Upper lobe of right lung (tissue), 1 donor: ENCODE measurements at places on chromosomes 1 and 21.

- DNase-seq = no peak
Measured at GRCh38 chr1:171160211-171160610, 24.9 kb upstream of the FMO2 start.

DNA sequence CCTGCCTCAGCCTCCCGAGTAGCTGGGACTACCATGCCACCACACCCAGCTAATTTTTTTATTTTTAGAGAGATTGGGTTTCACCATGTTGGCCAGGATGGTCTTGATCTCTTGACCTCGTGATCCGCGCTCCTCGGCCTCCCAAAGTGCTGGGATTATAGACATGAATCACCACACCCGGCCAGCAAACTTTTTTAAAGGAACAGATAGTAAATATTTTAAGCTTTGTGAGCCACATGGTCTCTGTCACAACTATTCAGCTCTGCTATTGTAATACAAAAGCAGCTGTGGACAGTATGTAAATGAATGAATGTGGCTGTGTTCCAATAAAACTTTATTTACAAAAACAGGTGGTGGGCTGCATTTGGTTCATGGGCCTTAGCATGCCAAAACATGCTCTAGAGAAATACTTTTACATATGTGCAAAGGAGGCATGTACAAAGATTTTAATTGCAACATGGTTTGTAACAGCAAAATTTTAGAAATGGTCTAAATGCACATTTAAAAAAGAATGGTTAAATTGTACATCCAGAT lies 47.0 kb downstream of the CDCP2 start:
- DNase-seq = no peak

DNA sequence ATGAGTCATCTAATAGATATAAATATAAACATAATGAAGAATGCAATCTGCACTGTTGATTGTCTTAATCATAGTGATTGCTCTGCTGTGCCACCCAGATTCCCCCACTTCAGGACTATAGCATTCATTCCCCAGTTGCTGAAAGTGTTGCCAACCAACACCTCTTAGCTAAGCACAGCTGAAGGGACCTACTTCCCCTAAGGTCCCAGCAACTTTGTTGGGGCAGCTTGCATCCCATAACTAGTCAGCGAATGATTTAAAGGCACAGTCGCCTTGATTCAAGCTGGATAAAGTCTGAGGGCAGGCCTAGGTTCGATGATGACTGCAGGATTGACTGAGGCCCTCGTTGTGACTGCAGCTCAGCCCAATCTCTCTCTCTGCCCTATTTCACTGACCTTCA lies 14.3 kb upstream of the RGS1 start:
- no peak for DNase-seq

GRCh38 chr1:225400968-225401367 lies 26.9 kb downstream of the LBR start:
- DNase-seq = no peak

GRCh38 chr1:4856396-4856795 lies 202.0 kb downstream of the AJAP1 start:
- no peak for DNase-seq

DNA sequence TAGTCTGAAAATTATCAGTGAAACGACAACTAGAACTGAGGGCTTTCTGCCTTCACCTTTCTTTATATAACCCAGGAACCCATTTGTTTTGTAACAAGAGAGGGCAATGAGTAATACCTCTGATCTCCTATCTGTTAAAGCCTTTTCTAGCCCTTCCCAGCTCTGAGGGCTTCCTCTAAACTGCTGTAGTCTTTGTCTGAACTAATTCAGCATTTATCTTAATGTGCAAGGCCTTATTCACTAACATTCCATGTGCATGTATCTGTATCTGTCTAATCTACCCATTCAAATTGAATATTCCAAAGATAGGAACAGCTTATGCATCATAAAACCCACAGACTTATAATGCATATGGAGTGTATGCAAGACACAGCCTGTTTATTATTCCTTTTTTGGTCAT lies 167.1 kb downstream of the LYPLAL1 start:
- no peak for DNase-seq

GRCh38 chr1:245798349-245798711 lies 643.5 kb downstream of the KIF26B start:
- no peak for DNase-seq

- no peak for DNase-seq
Measured at GRCh38 chr1:151284013-151284577, 2.0 kb downstream of the ZNF687 start.

- DNase-seq = no peak
Measured at GRCh38 chr1:39656391-39656790, 15.5 kb downstream of the NT5C1A start.

- DNase-seq = no peak
Measured at GRCh38 chr1:215992620-215993019, 425.5 kb downstream of the KCTD3 start.

GRCh38 chr1:54227091-54227602 lies 27.2 kb downstream of the MRPL37 start:
- no peak for DNase-seq

DNA sequence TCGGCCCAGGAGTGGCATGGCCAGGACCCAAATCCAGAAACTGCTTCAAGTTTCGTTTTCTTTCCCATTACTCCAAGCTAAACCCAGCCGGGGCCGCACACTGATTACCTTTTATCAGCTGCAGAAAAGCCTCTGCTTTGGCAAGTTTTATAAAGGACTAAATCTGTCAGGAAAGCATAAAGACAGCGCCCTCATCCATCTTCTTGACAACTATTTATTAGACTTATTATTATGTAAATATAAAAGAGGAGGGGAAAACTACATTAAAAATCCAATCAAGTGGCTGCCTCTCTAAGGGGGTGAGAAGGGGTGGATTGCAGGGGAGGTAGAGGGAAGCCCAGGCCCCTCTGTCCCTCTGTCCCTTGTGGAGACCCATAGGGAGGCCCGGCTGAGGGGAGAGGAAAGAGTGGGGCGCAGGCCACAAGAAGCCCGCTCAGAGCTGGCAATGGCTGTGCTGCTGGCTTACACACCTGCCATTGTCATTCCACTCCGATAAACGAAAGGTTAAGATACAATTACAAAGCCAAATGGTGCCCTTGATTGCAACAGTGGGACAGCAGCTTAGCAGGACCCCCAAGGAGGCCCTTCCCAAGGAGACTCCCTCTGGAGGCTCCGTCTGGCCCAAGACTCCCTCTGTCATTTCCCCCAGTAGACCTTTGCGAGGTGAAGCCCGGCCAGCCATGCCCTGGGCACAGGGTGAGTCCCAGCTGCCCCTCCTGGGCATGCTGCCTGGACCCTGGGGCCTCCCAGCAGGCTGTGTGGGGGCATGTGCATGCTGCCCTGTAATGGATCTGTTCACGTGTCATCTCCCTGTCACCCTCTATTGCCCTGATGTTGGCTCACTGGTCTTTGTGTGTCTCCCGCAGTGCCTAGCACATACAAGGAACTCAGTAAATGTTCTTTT lies 45.4 kb downstream of the KCND3 start:
- peak; percentile 57 for DNase-seq

- no peak for DNase-seq
Measured at GRCh38 chr21:37181059-37181458, 86.1 kb downstream of the VPS26C start.

DNA sequence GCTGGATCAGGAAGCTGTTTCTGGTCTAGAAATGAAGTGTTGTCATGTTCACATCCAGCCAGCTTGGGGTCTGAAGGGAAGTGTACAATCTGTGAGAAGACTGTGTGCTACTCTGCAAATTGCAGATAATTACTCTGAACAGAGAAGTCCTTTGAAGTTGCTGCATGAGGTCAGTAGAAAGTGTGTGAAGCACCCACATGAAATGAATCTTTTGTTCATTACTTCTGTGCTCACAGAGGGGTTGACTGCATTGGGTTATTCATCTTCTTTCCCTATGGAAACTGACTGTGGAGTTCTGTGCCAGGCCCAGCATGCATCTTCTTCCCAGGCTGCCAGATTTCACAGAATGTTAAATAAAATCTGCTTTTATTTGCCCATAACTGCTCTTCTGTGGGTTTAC lies 47.1 kb downstream of the CTH start:
- no peak for DNase-seq

GRCh38 chr1:12229386-12229834 lies 420 bp upstream of the VPS13D start:
- no peak for DNase-seq

GRCh38 chr21:33374450-33375096 lies 28.6 kb upstream of the IFNGR2 start:
- DNase-seq = peak; percentile 65

GRCh38 chr1:224779536-224779935 lies 149.9 kb upstream of the DNAH14 start:
- DNase-seq = no peak

- no peak for DNase-seq
Measured at GRCh38 chr1:192904438-192904895, 95.6 kb downstream of the RGS2 start.
